CD4-positive, CD25-positive, alpha-beta regulatory T cell (primary cell): ENCODE measurements at places on chromosomes 4 and X.
A peak's percentile ranks its signal among the peaks of the same experiment; 100 is the strongest.

DNA sequence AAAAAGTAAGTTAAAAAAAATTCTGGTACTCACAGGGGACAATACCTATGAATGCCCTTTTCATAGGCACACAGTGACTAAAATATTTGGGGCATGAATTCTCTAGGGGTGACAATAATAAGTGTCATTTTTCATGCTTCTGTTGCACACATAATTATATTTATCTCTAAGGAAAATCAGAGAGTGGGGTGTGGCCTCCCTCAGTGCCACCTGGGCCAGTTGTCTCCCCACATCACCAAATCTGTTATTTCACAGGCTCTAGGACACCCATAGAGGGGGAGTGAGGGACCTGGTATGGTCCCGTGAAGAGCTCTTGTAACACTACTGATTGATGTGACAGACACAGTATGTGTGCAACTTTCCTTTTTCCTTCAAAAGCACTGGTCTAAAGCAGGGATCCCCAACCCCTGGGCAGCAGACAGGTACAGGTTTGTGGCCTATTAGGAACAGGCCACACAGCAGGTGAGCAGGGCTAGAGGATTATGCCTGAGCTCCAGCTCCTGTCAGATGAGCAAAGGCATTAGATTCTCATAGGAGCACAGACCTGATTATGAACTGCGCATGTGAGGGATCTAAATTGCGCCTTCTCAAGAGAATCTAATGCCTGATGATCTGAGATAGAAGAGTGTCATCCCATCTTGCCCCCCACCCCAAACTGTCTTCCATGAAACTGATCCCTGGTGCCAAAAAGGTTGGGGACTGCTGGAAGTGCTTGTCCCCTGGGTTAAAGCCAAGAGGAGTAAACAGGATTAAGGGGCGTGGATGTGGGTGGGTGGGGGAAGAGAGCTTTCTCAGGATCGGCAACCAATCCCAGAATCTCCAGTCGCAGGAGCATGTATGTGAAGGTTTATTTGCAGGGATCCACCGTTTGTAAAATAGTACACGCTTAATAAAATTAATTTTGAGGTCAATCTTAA is 856 bp downstream of the SLC9B1 start:
- H3K27ac ChIP-seq: peak overlapping the region; percentile 91
- H3K4me1 ChIP-seq: peaks cover 16% of the 10 kb centered on the region
- H3K36me3 ChIP-seq: no peaks in the 10 kb centered on the region

DNA sequence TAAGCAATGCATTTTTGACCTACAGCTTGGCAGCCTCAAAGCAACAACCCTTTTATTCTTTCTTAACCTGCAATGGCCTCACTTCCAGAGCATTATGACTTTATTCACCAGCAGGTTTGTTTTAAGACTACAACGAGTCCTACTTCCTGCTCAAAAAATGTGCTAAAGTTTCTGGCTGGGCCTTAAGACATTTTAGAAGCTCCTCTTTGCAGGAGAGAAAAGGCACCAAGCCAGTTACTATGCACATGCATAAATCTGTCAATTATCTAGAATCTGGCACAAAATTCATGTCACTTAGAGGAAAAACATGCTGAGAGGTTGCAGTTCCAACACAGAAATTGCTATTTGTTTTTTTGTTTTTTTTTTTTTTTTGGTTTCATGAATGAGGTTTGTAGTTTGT is 223.0 kb upstream of the EPHA5 start:
- H3K36me3 ChIP-seq: no peaks in the 10 kb centered on the region
- H3K4me3 ChIP-seq: no peak overlapping the region
- H3K27me3 ChIP-seq: no peaks in the 10 kb centered on the region
- H3K4me1 ChIP-seq: no peaks in the 10 kb centered on the region
- H3K27ac ChIP-seq: no peak overlapping the region

- no peak overlapping the region for H3K27ac ChIP-seq
- no peaks in the 10 kb centered on the region for H3K4me1 ChIP-seq
- no peaks in the 10 kb centered on the region for H3K36me3 ChIP-seq
- DNase-seq: no peak
- no peak overlapping the region for H3K4me3 ChIP-seq
Measured at GRCh38 chr4:68810919-68811318, 4.9 kb upstream of the UGT2B10 start.

GRCh38 chr4:136036744-136037143 is 1495.5 kb downstream of the PCDH18 start:
- no peaks in the 10 kb centered on the region for H3K36me3 ChIP-seq
- H3K27me3 ChIP-seq: no peaks in the 10 kb centered on the region
- no peak overlapping the region for H3K4me3 ChIP-seq
- no peaks in the 10 kb centered on the region for H3K4me1 ChIP-seq
- H3K27ac ChIP-seq: no peak overlapping the region

DNA sequence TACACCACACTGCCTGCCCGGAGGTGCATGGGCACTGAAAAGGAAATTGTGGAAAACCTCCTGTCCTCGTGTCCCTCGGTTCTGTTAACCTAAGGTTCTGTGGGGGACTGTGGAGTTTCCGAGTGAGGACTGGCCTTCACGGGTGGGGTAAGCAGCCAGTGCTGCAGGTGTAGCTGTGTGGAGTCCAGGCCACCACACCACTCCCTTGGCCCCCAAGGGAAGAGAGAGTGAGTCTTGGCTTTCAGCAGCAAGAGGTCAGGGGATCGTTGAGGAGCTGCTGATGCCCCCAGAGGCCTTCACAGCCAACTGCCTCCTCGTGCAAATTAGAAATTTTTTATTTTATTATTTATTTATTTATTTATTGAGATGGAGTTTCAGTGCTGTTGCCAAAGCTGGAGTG is 20.4 kb downstream of the BEND4 start:
- H3K4me3 ChIP-seq: no peak overlapping the region
- no peak overlapping the region for H3K27ac ChIP-seq
- H3K36me3 ChIP-seq: no peaks in the 10 kb centered on the region
- no peak for DNase-seq
- H3K4me1 ChIP-seq: no peaks in the 10 kb centered on the region

DNA sequence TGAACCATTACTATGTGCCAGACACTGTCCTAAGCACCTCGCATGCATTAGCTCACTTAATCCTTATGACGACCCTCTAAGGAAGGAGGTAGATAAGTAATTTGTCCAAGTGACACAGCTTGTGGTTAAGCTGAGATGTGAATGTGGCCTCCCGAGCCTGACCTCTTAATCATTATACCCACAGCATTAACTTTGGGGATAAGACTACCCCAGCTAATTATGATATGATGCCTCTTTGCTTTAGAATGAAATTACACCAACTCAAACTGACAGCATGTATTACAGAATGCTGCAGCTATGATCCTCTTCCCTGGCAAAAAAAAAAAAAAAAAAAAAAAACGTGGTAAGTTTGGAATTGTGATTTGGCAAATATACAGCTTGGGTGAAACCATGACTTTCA is 53.5 kb downstream of the APBB2 start:
- H3K36me3 ChIP-seq: no peaks in the 10 kb centered on the region
- no peak overlapping the region for H3K27ac ChIP-seq
- H3K4me3 ChIP-seq: no peak overlapping the region
- DNase-seq: no peak

DNA sequence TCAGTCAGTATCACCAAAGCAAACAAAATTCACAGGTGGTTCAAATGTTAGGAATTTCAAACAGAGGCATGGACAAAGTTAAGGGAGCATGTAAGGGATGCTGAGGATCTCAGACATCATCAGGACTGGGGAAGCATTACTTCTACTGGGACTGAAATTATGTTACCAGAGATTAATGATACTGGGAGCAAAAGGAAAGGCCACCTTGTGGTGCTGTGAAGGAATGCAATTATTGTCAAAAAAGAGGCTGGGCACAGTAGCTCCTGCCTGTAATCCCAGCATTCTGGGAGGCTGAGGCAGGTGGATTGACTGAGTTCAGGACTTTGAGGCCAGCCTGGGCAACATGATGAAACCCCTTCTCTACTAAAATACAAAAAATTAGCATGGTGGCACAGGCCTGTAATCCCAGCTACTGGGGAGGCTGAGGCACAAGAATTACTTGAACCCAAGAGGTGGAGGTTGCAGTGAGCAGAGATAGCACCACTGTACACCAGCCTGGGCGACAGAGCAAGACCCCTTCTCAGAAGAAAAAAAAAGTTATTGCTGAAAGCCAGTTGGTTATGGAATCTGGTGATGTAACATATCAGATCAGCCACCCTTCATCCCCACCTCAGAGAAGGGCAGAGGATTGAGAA is 954.3 kb downstream of the PCDH7 start:
- H3K27ac ChIP-seq: no peak overlapping the region
- DNase-seq: no peak
- no peaks in the 10 kb centered on the region for H3K27me3 ChIP-seq
- no peak overlapping the region for H3K4me3 ChIP-seq
- no peaks in the 10 kb centered on the region for H3K36me3 ChIP-seq

DNA sequence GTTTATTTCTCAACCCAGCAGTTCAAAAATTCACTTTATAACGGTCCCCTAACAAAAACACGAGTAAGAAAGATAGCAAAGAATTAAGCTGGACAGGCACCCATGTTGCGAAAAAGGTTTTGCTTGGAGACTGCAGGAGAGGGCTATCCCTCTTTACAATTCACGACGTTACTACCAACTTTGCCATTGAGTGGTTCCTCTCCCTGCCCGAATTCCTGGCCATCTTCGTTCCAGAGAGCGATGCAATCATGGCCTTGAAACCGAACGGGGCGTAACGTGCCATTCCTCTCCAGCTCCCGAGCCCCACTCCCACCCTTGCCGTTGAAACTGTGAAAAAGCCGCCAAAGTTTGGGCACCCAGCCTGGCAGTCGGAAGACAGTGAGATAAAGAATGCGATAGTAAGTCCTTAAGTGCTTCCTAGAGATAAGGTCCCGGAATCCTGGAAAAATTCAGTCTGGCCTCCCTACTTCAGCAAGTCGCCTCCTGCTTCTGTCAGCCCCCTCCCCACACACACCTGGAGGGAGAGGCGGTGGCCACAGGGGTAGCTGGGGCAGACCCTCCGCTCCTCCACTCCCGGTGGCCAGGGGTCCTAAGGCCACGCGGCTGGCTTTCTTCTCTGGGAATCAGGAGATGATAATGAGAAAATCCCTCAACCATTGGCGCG is 65.2 kb downstream of the FBXO8 start:
- no peak for DNase-seq
- H3K36me3 ChIP-seq: no peaks in the 10 kb centered on the region
- no peak overlapping the region for H3K4me3 ChIP-seq
- peaks cover 58% of the 10 kb centered on the region for H3K27me3 ChIP-seq
- peaks cover 34% of the 10 kb centered on the region for H3K4me1 ChIP-seq

DNA sequence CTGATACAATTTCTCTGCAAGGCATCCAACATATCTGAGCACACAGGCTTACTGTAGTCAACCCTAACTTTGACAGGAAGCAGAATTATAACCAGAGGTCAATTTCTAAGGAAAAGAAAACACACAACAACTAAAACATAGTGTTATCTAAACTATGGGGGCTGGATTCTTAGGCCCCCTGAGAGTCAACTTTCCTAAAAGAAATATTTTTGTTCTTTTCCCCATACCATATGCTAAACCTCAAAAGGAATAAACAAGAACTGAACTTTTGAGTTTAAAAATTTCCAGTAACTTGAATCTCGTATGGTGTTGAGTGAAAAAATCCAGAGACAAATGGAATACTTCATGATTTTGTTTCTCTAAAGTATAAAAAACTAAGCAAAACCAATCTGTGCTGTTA is 42.9 kb downstream of the ATXN3L start:
- H3K27ac ChIP-seq: no peak overlapping the region
- no peaks in the 10 kb centered on the region for H3K4me1 ChIP-seq
- H3K27me3 ChIP-seq: no peaks in the 10 kb centered on the region

DNA sequence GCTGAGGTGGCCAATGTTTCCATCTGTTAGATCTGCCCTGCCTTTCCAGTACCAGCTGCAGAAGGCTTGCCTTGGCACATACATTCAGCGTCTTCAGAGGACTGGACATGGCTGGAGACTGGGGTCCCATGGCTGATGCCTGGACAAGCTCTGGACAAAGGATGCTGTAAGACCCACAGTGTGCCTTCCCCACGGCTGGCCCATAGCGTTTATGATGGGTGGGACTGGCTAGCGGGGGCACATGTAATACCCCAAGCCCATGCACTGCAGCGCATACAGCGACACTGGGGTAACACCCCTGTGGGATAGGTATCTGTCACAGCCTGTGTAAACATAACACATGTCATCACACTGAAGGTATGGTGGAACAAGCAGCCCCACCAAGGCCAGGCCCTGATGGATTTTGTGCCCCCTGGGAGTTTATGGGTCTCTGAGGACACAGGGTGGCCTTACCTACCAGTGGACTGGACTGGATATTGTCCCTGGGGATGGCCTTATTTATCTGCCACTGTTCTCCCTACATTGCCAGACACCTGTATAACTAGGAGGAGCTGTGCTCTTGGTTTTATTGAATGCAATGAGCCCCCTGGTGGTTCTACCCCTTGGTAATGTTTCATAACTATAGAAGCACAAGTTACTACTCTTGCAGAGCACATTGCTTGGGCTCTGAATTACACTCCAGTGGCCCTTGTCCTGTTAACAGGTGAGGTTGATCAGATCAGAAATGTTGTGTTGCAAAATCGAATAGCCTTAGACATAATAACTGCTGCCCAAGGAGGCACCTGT is 34.3 kb upstream of the TACR3 start:
- no peaks in the 10 kb centered on the region for H3K36me3 ChIP-seq
- no peak overlapping the region for H3K4me3 ChIP-seq
- H3K27me3 ChIP-seq: no peaks in the 10 kb centered on the region
- DNase-seq: no peak

DNA sequence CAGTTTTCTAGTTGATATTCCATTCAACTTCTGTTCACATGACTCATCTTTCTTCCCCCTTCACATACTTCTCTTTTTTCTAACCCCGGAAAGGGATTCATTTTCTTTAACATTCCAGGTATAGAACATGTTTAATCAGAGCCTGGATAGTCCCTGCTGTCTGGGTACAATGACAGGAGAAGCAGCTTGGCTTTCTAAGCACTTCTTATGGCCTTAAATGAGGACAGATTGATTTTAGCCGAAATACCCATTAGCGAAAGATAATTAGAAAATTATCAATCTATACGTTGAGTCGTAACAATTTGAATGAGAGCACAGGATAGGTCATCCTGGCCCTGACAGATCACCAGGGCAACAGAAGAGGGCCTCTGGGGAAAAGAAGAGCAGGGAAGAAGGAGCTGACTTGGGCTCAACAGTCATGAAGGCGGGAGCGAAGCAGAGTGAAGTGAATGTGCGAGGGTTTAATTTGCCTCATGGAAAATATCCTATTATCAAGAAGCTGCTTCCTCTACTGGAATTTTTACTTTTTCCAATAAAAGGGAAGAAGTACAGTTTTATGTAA is 62.2 kb downstream of the PPP1R2C start:
- H3K27ac ChIP-seq: peak overlapping the region; percentile 5
- peak overlapping the region; percentile 32 for H3K4me3 ChIP-seq
- H3K27me3 ChIP-seq: no peaks in the 10 kb centered on the region
- no peak for DNase-seq
- H3K4me1 ChIP-seq: peaks cover 4% of the 10 kb centered on the region
- H3K36me3 ChIP-seq: no peaks in the 10 kb centered on the region

GRCh38 chr4:153529646-153530045 is 63.5 kb downstream of the TMEM131L start:
- peaks cover 81% of the 10 kb centered on the region for H3K4me1 ChIP-seq
- no peaks in the 10 kb centered on the region for H3K27me3 ChIP-seq
- no peak for DNase-seq
- peak overlapping the region; percentile 79 for H3K27ac ChIP-seq
- H3K4me3 ChIP-seq: peak overlapping the region; percentile 76
